Kasumi-1 (cell line): ENCODE measurements at places on chromosomes 7 and 10.

- no peak for DNase-seq
Measured at GRCh38 chr7:37289367-37289766, 159.3 kb downstream of the ELMO1 start.

DNA sequence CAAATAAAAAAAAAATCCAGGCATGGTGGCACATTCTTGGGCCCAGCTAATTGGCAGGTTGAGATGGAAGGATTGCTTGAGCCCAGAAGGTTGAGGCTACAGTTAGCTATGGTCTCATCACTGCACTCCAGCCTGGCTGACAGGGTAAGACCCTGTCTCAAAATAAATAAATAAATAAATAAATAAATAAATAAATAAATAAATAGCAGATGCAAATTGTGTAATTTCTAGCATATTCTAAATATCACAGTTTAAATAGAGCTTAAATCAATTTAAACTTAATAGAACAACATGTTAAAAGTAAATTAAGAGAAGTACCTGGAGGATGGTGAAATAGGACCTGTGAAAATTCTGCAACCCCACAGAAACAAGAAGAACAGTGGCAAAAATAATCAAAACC lies 290.5 kb downstream of the TFEC start:
- DNase-seq = no peak

DNA sequence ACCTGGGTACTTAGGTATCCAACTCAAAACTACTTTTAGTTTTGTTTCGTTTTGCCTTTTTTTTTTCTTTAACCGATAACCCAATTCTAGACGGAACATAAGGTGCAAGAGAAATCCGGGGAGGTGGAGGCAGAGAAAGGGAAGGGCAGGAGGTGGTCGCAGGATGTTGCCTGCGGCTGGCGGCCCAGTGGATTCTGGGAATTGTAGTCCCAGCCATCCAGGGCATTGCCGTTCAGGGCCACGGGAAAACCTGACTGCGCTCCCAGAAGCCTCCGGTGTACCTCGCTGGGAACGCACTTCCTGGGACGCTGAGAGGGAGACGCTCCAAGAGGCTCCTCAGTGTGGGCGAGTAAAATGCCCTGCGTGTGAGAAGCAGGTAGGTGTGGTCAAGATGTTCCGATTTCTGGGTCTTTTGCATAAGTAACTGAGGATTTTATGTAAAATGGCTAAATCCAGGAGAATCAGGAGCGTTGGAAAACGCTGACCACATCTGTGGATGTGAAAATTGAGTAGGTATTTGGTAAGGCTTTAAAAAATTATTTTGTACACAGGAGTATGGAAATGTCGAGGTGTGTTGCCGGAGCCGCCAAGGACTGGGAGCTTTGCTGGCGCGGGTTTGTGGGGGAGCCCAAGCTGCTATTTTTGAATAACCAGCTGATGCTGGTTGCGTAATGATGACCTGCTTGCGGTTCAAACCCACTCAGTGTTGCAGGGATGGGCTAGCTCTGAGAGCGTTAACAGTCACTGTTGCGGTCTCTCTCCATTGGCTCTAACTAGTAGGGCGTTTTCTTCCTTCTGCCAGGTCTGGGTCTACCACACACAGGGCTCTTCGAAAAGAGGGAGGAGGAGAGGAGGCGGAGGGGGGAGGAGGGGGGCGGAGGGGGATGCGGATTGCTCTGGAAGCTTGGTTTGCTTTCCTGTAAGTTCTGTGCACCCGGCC lies at the start of gene CLDN12:
Gene CLDN12 (plus strand): TSS at position 288 of the 940 bp plus-strand sequence. CDS start 9,216 bp downstream, outside the sequence.
- DNase-seq = peak; percentile 85

GRCh38 chr10:22345301-22346095 lies at the start of gene SPAG6:
Gene SPAG6, plus strand, starts transcription at chr10:22345496. Its CDS starts 116 bp downstream, at chr10:22345612.
- DNase-seq = no peak

- DNase-seq = peak; percentile 97
Measured at GRCh38 chr10:118035354-118036005, 11.3 kb downstream of the RAB11FIP2 start.

- no peak for DNase-seq
Measured at GRCh38 chr7:11281953-11282352, 308.3 kb downstream of the PHF14 start.

GRCh38 chr7:12623885-12624498 lies 53.5 kb downstream of the SCIN start:
- peak; percentile 23 for DNase-seq

GRCh38 chr7:101518336-101518735 lies 110.8 kb downstream of the MYL10 start:
- no peak for DNase-seq

- no peak for DNase-seq
Measured at GRCh38 chr7:88396295-88396947, 89.7 kb upstream of the STEAP4 start.

DNA sequence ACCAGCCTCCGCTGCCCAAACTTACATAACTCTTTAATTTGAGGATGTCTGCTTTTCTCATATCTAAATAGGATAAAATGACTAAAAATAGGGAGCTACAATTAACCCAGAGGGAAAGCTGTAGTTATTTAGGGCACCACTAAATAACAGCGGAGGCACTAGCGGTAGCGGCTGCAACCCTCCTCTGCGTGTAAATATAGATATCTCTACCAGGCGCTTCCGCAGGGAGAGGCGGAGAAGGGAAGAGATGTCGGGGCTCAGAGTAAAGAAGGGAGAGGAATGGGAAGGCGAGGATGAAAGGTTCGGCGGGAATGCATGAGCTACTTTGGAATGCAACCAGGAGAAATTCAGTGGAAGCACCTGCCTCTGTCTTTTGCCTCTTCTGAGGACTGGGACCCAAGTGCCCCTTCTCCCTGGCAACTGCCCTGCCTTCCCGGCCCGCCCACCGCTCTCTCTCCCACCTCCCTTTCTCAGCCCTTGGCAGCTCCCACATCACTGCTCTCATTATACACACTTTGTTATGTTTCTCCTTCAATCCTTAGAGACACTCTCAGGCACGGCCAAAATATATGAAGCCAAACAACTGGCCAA lies 698.3 kb downstream of the PARD3 start:
- no peak for DNase-seq

GRCh38 chr10:34760606-34761005 lies 54.5 kb downstream of the PARD3 start:
- DNase-seq = no peak

DNA sequence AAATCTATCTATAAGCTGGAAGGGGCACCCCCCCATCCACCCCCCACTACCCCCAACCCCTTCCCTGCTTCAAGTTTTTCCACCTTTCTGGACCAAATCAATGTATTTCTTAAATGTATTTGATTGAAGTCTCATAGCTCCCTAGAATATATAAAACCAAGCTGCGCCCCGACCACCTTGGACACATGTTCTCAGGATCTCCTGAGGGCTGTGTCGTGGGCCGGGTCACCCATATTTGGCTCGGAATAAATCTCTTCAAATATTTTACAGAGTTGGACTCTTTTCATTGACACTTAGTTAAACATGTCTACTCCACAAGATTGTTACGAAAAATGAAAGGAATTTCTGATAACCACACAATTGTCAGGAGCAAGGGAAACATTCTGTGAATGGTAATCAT lies 215.6 kb downstream of the ADARB2 start:
- no peak for DNase-seq

- DNase-seq = peak; percentile 85
Measured at GRCh38 chr10:103202319-103202718, 9.2 kb upstream of the NT5C2 start.

DNA sequence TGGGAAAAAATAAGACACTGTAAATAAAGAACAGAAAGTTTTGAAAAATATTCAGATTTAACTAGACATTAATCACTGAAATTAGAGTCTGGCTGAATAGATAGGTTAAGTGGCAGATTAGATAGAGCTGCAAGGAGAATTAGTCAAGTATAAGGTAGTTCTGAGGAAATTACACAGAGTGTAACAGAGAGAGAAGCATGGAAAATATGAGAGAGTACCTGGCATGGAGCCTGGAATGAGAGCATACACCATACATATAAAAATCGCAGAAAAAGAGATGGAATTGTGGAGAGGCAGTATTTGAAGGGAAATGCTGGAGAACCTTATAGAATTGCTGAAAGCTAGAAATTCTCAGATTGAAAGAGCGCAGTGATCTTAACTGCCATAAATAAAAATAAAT lies 46.9 kb downstream of the ZNRF2 start:
- DNase-seq = no peak

- DNase-seq = no peak
Measured at GRCh38 chr10:96996275-96996965, 164.3 kb downstream of the LCOR start.

- DNase-seq = no peak
Measured at GRCh38 chr7:102860351-102860811, 52.4 kb upstream of the LRRC17 start.

GRCh38 chr10:2927958-2928840 lies 139.1 kb upstream of the PFKP start:
- DNase-seq = peak; percentile 85

GRCh38 chr7:96188591-96188991 lies 133.3 kb downstream of the SLC25A13 start:
- no peak for DNase-seq

DNA sequence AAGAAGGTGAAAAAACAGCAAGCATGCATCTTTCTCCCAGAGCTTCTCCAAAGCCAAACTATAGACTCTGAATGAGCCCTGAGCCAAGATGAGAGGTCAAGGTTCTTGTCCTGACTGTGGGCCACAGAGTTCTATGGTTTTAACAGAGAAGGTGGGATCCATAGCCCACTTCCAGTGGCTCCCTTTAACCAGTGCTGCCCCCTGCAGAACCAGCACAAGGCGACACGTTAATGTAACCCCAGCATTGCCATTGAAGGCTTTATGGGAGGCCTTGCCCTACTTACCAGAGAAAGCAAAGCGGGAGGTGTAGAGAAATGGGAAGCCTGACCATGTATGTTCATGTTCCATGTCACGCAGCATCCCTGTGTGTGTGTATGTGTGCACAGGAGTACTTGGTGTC lies 243.6 kb downstream of the PRPF18 start:
- no peak for DNase-seq

DNA sequence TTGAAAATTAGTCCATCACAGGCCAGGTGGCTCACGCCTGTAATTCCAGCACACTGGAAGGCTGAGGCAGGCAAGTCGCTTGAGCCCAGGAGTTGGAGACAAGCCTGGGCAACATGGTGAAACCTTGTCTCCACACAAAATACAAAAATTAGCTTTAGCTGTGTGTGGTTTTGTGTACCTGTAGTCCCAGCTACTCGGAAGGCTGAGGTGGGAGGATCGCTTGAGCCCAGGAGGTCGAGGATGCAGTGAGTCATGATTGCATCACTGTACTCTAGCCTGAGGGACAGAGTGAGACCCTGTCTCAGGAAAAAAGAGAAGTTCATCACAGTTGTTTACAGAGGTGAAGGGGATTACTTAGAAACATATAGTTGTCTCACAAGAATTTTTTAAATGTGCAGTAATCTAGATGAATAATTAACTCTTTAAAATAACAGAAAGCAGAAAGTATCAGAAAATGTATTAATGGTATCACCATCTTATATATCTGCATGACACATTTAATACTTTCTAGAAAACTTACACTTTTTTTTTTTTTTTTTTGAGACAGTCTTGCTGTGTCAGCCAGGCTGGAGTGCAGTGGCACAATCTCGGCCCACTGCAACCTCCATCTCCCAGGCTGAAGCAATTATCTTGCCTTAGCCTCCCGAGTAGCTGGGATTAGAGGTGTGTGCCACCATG lies 8.9 kb downstream of the LCOR start:
- peak; percentile 70 for DNase-seq

- DNase-seq = no peak
Measured at GRCh38 chr10:124249812-124250432, 156.5 kb upstream of the CHST15 start.

DNA sequence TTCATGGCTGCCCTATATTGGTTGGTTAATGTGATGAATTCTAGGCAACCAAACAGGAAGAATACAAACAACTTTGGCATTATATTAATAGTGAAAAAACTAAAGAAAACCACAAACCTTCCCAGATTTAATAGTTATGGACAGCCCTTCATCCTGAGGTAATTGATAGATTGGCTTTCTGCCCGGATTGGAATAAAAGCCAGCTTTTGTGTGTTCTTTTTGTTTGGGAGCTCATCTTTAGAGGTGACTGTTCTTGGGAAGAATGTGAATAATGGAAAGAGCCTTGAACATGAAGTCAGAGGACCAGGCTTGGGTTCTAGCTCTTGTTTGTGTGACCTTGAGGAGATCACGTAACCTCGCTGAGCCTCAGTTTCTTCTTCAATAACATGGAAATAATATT lies 92.3 kb downstream of the VTI1A start:
- DNase-seq = no peak

DNA sequence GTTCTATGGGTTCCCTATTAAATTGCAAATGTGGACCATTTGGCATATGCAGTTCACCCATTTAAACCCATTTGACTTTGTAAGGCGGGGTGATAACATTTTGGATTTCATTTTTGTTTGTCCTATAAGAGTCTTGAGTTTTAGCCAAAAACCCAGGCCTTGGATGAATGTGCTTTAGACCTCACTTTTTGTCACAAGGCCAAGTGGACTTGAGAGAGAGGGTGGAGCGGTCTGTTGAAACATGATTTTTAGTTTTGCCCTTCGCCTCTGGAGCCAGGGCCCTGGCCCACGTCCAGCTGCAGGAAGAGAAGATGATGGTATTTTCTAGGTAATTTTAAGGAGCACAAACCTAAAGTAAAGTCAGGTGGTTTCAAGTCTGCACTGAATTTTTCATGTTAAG lies 260.1 kb downstream of the SLC25A13 start:
- no peak for DNase-seq

GRCh38 chr10:131727560-131727959 lies 173.2 kb upstream of the PPP2R2D start:
- DNase-seq = no peak

DNA sequence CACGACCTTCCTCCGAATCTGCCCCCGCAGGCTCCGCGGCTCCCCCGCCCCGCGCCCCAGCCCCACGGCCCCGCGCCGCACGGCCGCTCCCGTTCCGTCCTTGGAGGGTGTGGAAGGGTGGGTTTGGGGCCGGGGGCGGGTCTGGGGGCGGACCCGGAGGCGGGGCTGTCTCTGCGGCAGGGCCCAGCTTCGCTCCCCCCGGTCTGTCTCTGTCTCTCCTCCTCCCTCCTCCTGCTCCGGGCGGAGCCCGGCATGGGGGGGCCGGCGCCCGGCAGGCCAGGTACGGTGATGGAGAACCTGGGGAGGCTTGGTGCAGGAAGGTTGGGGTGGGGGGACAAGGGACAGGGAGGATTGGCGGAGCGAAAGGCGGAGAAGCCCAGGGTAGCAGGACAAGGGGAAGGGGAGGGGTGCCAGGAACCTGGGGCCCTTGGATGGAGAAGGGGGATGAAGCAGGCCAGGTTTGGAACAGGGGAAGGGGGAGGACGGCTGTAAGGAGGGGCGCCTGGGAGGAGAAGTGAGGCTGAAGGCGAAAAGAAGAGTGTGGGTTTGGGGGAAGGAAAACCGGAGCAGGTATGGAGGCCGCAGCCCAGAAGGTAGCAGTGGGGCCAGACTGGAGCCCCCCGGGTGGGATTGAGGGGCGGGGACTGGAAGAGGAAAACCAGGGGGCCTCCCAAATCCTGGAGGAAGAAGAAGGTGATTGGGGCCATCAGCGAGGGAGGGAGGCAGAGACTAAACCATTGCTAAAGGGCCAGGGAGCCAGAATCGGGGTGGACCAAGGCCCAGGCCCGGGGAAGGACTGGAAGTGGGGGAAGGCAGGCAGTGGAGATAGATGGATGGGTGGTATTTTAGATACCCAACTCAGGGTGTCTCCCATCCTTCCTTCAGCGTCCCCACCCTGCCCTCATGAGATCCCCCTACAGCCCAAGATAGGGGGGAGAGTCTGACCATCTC lies at the start of gene NYAP1:
Gene NYAP1 (plus strand): TSS at position 206 of the 951 bp plus-strand sequence. CDS start 1,385 bp downstream, outside the sequence.
- DNase-seq = peak; percentile 22

- no peak for DNase-seq
Measured at GRCh38 chr10:101066146-101066895, 4.5 kb downstream of the KAZALD1 start.
